ENCODE measurements at places on chromosomes 7 and 10. TPM values are rescaled to one million over a fixed set of nuclear protein-coding genes. Genes with fewer than 3 reads are reported as not detected.

PRSS58 gene
- not detected for polyA plus RNA-seq

VSTM4 gene
- 15.5 TPM for polyA plus RNA-seq

NPC1L1 gene
- polyA plus RNA-seq, result not detected

STARD3NL gene
- 34.6 TPM for polyA plus RNA-seq

LLCFC1 gene
- not detected for polyA plus RNA-seq

EPDR1 gene
- 15.5 TPM for polyA plus RNA-seq

C10orf105 gene
- polyA plus RNA-seq, result 3.3 TPM

GDF2 gene
- polyA plus RNA-seq, result not detected

NPY gene
- 9.0 TPM for polyA plus RNA-seq

GLI3 gene
- polyA plus RNA-seq, result 1.2 TPM

NPFFR1 gene
- 0.56 TPM for polyA plus RNA-seq

GBX1 gene
- polyA plus RNA-seq, result not detected

ARHGEF35 gene
- 0.22 TPM for polyA plus RNA-seq

MUC3A gene
- polyA plus RNA-seq, result 0.12 TPM

HMX3 gene
- 12.9 TPM for polyA plus RNA-seq

XPNPEP1 gene
- 43.1 TPM for polyA plus RNA-seq

NUTM2D gene
- 4.7 TPM for polyA plus RNA-seq

CTAGE4 gene
- polyA plus RNA-seq, result 0.12 TPM

CPXM2 gene
- polyA plus RNA-seq, result 1.6 TPM

XRCC2 gene
- 1.2 TPM for polyA plus RNA-seq

RASA4 gene
- 81.8 TPM for polyA plus RNA-seq

GARIN1A gene
- polyA plus RNA-seq, result not detected

ARMH3 gene
- polyA plus RNA-seq, result 11.3 TPM

SAMD9L gene
- polyA plus RNA-seq, result 0.75 TPM

JCAD gene
- 12.4 TPM for polyA plus RNA-seq

ANKRD30A gene
- polyA plus RNA-seq, result not detected
